Renal cortical epithelial cell (primary cell): ENCODE measurements at places on chromosomes 7 and 10.

- DNase-seq, result no peak
These were observed 24.8 kb downstream of the CCSER2 start for GRCh38 chr10:84353052-84353803.

GRCh38 chr7:1919539-1920265, 249.6 kb downstream of the ELFN1 start:
- DNase-seq, result peak; percentile 38

GRCh38 chr10:118106426-118106825, 59.7 kb upstream of the RAB11FIP2 start:
- DNase-seq, result peak; percentile 50

GRCh38 chr10:4246881-4247358, 461.9 kb upstream of the KLF6 start:
- DNase-seq, result peak; percentile 62

GRCh38 chr10:86321568-86321967, 45.0 kb downstream of the GRID1 start:
- no peak for DNase-seq

GRCh38 chr7:80235334-80235733, 100.7 kb downstream of the GNAI1 start:
- no peak for DNase-seq

DNA sequence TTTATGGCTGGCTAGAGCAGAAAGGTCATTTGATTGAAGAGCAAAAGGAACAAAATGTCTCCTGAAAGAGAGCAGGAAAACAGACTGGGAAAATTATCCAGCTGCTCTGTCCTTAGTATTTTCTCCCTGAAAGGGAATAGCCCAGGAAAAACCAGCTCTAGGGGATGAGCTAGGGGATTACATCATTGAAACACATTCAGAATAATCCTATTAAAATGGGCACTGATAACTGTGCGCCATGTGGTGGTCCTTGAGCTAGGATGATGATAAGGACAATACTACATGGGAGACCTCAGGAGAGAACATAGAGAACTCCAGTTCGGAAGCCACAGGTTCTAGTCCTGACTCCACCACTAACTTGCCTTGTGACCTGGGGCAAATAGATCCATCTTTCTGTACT, 873.8 kb downstream of the TYW1 start:
- DNase-seq, result no peak

GRCh38 chr7:128456255-128456725, 612 bp downstream of the HILPDA start:
- DNase-seq, result no peak

DNA sequence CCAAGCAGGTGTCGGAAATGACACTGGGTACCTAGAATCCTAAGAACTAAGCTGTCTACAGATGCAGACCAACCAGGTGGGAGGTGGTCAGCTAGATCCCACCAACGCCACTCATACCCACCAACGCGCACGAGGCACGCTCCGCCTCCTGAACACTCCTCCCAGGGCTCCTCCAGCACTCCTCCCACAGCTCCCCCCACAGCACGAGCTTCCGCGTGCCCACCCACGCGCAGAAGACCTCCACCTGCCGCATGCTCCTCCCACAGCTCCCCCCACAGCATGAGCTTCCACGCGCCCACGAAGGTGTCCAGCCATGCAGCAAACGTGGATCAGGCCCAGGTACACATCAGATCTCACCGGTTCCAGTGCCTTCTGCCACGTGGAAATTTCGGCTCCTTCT, 196.0 kb downstream of the MAD1L1 start:
- DNase-seq, result no peak

DNA sequence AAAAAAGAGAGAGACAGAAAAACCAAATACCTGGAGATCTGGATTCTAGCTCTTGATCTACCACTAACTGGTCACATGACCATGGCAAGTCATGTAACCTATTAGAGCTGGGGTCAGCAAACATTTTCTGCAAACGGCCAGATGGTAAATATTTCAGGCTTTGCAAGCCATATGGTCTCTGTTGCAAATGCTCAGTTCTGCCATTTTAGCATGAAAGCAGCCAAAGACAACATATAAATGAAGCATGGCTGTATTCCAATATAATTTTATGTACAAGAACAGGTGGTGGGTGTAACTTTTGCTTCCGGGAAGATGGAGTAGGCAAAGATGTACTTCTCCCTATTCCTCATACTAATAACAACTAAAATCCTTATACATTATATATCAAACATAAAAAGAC, 6.7 kb downstream of the FRA10AC1 start:
- DNase-seq, result no peak

GRCh38 chr7:44664780-44665461, 58.5 kb downstream of the OGDH start:
- DNase-seq, result no peak

DNA sequence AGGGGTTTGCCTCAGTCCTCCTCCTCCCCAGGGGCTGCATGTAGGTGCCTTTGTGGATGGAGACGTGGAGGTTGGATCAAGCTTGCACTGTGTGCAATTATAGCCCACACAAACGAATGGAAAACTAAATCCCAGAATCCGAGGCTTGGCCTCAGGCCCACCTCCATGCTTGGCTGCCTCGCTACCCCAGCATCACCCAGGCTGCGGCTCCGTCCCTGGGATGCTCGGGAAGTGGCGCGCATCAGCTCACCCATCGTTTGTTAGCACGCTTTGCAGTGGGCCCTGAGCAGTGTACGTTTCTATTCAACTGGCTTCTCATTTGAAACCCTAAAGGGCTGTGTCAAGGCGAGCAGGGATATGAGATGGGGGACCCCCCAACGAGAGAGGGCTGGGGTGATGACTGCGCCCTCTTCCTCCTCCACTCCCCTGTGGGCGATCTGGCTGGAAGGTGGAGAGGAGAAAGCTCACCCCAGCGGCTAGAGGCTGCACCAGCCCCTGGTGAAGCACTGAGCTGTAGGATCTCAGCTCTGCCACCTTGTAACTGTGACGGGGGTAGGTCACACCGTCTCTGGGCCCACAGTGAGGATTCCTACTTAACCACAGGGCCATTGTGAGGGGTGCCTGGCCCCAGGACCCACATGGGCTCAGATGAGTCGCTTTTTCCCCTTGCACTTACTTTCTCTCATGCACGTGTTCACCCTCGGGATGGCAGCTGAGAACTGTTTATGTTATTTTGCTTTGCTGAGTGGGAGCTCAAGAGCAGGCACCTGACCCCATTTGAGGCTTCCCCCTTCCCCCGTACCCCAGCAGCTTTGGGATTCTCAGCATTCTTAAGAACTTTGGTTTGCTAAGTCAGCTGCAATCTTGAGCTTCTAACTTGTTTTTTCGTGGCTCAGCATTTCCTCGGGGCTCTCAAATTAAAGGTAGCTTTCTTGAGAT, 12.7 kb upstream of the BTBD16 start:
- DNase-seq, result peak; percentile 45

GRCh38 chr10:128711806-128712205, 585.6 kb upstream of the MKI67 start:
- DNase-seq, result no peak

DNA sequence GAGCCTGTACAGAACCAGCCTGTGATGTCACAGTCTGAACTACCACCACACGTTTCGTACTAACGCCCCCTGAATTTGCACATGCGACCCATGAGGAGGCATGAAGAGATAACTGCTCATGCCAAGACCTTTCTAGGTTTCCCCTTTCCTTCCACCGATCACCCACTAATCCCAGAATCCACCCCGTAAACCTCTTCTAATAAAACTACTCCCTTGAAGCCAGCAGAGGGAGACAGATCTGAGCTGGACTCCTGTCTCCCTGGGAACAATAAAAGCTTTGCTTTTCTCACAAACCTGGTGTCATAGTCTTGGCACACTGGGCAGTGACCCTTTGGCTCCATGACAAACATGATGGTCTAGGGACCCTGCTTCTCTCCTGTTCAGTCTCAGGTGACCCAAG, 144.5 kb downstream of the FRMD4A start:
- DNase-seq, result no peak

GRCh38 chr7:124323597-124323996, 290.7 kb upstream of the TMEM229A start:
- no peak for DNase-seq

- peak; percentile 32 for DNase-seq
These were observed 7.8 kb upstream of the HERC4 start for GRCh38 chr10:68082872-68083271.

- DNase-seq, result peak; percentile 95
These were observed 90.8 kb downstream of the PRLHR start for GRCh38 chr10:118504467-118505205.

- DNase-seq, result no peak
These were observed 20.5 kb downstream of the WNT2 start for GRCh38 chr7:117302396-117302795.

DNA sequence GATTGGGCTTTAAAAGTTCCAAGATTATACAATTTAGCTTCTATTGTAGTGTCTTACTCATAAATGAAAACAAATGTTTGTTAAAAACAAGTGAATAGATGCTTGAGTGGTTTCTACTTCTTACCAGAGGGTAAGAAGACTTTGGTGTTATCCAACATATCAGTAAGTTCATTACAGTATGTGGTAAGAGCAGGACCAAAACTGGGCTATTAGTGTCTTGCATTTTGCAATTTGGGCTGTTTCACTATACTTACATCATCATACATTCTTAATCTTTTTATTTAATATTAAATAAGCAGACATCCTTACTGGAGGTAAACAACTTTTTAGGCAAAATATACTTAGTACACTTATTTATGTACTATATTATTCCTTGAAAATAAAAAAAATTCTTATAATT, 248.4 kb upstream of the HGF start:
- no peak for DNase-seq

GRCh38 chr7:42972699-42973500, 40.7 kb downstream of the MRPL32 start:
- DNase-seq, result peak; percentile 73

GRCh38 chr7:128307061-128307460, 36.6 kb downstream of the RBM28 start:
- DNase-seq, result no peak

DNA sequence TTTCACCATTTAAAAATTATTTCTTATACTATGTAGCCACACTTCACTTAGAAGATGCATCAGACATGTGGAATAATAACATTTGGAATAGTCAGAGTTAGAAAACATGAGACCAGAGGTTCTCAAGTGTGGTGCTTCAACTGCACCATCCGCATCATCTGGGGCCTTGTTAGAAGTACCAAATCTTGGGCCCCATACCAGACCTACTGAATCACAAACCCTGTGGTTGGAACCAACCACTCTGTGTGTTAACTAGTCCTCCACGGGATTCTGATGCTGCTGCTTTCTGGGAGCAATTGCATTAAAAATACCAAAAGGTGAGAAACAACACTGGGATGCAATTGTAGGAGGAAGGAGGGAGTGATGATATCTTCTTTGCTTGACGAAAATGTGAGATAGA, 125.2 kb downstream of the GNAT3 start:
- peak; percentile 68 for DNase-seq

- no peak for DNase-seq
These were observed 52.5 kb downstream of the LAMB4 start for GRCh38 chr7:108077709-108078108.

DNA sequence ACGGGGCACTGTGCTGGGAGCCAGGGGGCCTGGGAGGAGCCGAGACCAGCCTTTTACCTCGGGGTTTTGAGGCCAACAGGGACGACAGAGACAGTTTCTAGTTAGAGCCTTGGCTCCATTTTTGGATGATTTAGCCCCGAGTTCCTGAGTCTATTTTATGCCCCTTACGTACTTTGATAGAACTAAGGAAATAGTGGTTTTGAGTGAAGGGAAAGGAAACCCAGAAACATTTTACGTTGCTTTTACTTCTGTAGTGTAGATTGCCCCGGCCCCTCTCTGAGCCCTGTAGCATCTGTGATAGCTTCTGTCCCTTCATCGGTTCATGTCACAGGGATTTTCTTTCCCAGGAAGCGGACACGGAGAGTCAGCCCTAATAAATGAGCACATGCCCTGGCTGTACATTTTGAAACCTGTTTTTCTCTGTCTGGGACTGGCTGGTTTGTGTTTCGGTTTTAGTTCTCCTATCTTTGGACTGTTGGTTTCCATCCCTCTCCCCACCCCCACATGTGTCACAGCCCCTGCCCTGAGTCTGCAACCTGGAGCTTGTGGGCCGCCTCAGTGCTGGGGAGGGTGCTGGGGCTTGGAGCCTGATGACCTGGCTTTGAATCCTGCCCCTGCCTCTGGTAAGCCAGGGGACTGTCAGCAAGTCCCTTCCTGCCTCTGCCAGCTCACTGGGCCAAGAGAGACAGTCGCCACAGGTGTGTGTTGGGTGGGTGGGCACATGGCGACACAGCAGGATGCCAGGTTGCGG, 6.9 kb upstream of the ORAI2 start:
- DNase-seq, result no peak

GRCh38 chr7:98472521-98472954, 71.6 kb upstream of the BAIAP2L1 start:
- no peak for DNase-seq

- DNase-seq, result no peak
These were observed 115.2 kb upstream of the MDFIC start for GRCh38 chr7:114806590-114807162.

- no peak for DNase-seq
These were observed 85.4 kb downstream of the RNF32 start for GRCh38 chr7:156725936-156726335.

DNA sequence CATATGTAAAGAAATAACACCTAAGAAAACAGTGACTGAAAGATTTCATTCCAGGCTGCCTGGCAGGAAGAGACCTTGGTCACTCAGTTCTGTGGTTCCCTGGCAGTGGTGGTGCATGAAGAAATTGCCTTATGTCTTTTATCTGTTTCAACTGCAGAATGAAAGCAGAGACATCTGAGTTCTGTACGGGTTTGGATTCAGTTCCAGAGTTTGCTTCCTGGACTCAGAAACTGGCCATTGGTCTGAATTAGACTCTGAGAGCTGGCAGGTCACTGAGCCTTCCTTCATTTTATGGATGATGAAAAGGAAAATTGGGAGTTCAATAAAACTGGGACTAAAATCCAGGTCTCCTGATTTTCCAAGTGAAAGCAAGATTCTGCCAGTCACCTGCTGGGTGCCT, 428.9 kb upstream of the AUTS2 start:
- no peak for DNase-seq

DNA sequence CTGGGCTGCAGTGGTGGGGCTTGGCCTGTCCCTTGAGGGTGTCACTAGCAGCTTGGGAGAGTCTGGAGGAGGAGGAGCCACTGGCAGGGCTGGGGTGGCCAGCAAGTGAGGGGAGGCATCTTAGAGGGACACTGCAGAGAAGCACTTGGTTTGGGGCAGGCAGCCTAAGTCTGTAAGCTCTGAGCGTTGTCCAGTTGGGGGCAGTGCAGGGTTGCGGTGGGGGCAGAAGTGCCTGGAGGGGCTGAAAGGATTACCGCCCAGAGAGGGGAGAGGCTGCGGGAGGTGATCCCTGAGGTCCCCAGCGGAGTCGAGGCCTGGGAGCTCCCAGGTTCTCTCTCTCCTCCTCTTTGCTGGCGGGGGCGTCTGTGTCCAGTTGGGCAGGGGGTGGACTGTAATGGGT, 7.4 kb downstream of the ADCYAP1R1 start:
- DNase-seq, result no peak

DNA sequence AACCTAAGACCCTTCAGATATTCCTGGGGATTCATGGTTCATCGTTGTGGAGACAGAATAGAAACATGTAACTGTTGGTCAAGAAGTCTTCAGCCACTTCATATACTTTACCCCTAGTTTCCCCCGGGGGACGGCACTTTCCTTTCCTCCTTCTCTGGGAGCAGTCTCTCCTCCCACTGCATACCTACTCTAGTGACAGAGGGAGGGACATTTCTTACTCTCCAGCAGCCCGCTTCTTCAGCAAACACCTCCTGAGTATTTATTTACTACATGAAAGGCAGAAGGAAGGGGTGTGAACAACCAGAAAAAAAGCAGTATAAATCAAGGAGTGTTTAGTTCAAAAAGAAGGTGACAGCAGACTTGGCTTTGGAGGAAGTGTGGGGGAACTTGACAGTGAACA, 69.0 kb downstream of the LHFPL3 start:
- DNase-seq, result no peak
